SK-N-MC (cell line): ENCODE measurements at places on chromosomes 6 and 20.

DNA sequence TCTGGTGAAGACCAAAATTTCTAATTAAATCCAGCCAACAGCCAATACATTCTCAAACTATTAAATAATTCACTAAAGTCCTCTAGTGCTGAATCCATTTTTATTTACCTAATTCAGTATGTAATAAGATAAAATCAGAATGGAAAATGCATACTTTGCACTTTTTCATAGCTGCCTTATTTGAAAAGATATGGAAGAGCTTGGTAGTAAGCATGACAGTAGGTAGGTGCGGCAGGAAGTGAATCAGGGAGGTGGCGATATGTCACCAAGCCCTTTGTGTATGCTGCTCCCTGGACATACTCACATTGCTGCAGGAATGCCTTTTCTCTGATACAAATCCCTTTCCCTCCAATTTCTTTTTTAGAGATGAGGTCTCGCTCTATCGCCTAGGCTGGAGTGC, 10.2 kb upstream of the TGM3 start:
- no peak for DNase-seq

GRCh38 chr6:63663147-63663955, 27.7 kb downstream of the PHF3 start:
- DNase-seq: no peak

- no peak for DNase-seq
Observed at GRCh38 chr6:6595952-6596351, 7.4 kb downstream of the LY86 start.

DNA sequence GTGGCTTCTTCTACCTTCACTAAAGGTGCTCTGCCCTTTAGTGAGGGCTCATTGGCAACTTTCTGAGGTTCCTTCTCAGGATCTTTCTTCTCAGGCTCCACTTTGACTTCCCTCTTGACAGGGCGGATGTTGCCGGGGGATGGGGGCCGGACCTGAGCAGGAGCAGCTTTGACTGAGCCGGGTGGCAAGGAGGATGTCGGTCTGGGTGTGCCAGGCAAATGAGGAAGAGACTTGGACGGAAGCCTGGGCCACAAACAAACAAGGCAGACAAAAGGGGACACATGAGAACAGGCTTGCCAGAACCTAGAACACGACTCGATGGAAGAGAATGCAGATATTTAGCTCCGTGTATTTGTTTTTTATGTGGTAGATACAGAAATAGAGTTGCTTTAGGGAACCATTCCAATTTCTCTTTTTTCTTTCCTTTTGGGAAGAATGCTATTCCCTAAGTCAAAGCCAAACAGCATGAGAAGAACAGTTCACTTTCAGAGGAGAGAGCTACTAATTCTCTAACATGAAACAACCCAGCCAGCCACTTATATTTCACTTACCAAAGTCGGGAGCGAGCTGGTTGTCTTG, 76.2 kb upstream of the BCLAF1 start:
- DNase-seq: no peak

- no peak for DNase-seq
Observed at GRCh38 chr6:133547136-133547535, 306.0 kb downstream of the EYA4 start.

GRCh38 chr6:112710710-112711109, 363.6 kb downstream of the RFPL4B start:
- DNase-seq: no peak
